ENCODE measurements at places on chromosomes 3 and 15.
A peak's percentile ranks its signal among the peaks of the same experiment; 100 is the strongest.

- DNase-seq: no peak
These were observed 4.9 kb upstream of the CHRNA3 start for GRCh38 chr15:78625606-78626280.

DNA sequence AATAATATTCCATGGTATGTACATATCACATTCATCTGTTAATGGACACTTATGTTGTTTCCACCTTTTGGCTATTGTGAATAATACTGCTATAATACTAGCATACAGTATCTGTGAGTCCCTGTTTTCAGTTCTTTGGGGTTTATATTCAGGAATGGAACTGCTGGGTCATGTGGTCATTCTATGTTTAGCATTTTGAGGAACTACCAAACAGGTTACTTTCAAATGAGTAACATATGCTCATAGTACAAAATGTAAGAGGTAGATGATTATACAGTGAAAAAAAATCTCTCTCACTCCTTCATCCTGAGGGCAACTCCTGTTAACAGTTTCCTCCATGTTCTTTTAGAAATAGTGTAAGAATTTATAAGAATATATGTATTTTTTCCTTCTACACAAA lies 162.2 kb downstream of the PLD1 start:
- DNase-seq: no peak

DNA sequence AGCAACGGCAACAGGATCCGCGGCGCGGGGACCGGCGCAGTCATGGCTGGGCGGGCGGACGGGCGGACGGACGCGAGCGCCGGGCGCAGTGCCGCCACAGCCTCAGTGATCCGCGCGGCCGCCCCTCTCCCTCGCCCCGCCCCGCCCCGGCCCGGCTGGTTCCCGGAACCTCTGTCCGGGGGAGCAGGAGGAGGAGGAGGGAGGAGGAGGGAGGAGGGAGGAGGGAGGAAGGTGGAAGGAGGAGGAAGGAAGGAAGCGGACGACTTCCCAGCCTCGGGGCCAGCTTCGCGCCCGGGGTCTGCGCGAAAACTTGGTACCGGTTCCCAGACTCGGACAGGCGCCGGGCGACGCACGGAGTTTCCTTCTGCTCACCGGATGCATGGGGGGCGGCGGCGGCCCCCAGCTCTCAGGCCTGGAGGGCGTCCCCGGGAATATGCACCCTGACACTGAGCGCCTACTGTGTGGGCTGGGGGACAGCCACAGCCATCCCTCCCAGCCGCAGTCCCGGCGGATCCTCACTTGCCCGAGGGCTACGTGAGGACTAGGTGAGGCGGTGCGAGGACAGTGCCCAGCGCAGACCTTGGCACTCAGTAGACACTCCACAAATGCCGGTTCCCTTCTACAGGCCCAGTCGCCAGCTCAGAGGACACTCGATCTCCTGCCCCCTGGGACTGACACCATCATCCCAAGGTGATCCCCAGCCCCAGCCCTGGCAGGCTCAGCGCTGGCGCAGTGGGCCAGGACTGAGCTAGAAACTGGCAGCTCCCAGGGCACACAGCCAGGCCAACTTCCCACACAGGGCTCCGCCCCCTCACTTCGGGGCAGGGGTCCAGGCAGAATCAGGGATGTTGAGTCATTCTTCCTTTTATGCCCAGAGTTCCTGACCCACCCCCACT lies at the start of gene SHISA5:
Gene SHISA5 (minus strand): TSS at position 124 of the 896 bp plus-strand sequence. CDS start 80 bp downstream, at position 44.
- DNase-seq: peak; percentile 15

GRCh38 chr15:47954196-47954595 lies 166.6 kb upstream of the SLC24A5 start:
- no peak for DNase-seq

GRCh38 chr3:104598848-104599511 lies 767.7 kb upstream of the ALCAM start:
- DNase-seq: no peak

- DNase-seq: no peak
These were observed 190.6 kb downstream of the TBC1D2B start for GRCh38 chr15:77886805-77887448.

DNA sequence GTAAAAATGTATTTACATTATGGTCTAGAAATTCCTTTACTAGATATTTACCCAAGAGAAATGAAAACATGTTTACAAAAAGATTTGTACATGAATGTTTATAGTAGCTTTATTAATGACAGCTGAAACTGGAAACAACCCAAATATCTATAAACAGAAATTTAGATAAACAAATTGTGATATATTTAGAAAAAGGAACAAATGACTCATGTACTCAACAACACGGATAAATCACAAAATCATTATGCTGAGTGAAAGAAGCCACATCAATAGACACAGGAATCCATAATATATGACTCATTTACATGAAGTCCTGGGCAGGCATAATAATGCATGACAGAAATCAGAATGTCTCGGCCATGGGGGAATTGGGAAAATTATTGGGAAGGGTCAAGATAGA lies 1020.2 kb downstream of the SQOR start:
- DNase-seq: no peak

- peak; percentile 49 for DNase-seq
These were observed at the start of gene NT5DC2 for GRCh38 chr3:52533623-52534280. TSS of gene NT5DC2 (minus strand) at chr3:52533857. CDS start at chr3:52533737, 120 bp downstream.

- DNase-seq: no peak
These were observed 1.1 kb upstream of the PLCH1 start for GRCh38 chr3:155745795-155746550.

- no peak for DNase-seq
These were observed 28.9 kb downstream of the TBC1D2B start for GRCh38 chr15:78048628-78048920.

- DNase-seq: no peak
These were observed 84.9 kb downstream of the ARNT2 start for GRCh38 chr15:80489030-80489594.

DNA sequence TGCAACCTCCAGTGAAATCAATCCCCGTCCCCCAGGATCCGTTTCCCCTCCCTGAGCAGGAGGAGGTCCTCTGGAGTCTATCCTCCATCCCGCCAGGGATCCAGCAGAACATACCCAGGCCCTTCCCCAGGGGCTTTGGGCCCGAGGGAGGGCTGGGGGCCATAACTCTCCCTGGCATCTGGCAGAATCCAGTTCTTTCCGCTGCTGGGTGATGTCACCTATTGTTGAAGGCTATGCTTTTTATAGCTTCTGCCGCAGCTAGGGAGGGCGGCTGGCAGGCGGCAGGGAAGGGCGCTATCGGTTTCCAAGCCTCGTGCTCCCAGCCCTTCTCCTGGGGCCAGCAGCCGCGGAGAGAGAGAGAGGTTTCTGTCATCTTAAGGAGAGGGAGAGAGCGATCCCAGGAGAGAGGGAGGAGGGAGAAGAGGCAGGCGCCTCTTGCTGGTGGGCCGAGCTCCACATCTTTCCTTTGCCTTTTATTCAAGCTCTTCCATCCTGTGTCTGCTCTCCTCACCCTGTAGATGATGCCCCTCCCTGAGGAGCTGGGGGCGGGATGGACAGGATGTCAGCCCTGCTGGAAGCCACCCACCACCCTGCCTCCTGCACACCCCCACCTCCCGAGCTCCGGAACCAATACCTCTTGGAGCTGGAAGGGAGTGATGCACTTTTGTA lies 120.1 kb downstream of the ANP32A start:
- no peak for DNase-seq

DNA sequence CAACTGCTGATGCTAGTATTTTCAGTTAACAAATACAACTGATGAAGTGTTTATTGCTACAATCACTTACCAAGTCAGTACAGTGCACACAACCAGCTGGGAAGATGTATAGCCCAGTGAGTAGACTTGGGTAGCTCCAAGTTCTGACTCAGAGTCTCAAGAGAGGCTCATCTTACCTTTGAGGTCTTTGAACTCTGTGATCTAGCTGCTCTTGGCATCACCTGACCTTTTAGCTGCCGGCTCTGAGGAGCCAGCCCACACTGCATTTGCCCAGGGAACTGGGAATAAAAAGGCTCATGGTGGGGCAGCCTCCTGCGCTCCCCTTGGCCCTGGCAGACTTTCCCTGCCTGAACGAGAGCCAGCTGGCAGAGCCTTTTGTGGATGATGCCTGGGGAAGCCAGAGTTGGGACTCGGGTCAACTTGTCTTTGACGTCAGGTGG lies 82.6 kb downstream of the CEMIP start:
- no peak for DNase-seq

- no peak for DNase-seq
These were observed 81.9 kb downstream of the C3orf38 start for GRCh38 chr3:88231632-88232031.

DNA sequence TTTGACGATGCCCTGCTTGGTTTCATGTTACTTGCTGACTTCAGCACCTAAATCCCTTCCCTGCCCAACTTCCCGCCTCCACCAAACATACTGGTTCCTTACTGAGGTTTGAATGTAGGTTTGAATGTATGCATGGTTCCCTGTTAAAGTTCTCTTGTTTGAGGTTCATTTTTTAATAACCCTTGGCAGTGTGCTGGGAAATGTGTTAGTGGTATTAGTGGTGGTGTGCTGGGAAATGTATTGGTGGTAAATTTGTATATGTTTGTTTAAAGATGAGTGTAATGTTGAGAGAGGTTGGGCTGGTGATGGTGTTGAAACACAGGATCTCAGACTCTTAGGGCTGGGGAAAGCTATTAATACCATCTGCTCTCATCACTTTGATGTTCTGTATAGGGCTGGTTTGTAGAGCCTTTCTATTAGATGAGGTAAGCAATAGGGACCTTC lies 392.7 kb downstream of the PTPRG start:
- DNase-seq: no peak

- no peak for DNase-seq
These were observed 18.2 kb downstream of the PFKFB4 start for GRCh38 chr3:48538451-48538850.

- DNase-seq: no peak
These were observed 5.1 kb downstream of the FSIP1 start for GRCh38 chr15:39777496-39777895.

GRCh38 chr3:167051421-167051820 lies 328.7 kb downstream of the ZBBX start:
- DNase-seq: no peak

GRCh38 chr3:159126261-159127020 lies 324.6 kb downstream of the MFSD1 start:
- no peak for DNase-seq

- DNase-seq: no peak
These were observed 99.1 kb downstream of the OXSM start for GRCh38 chr3:25888892-25889524.

- no peak for DNase-seq
These were observed 799 bp downstream of the SERF2 start for GRCh38 chr15:43792761-43793476.

GRCh38 chr3:190182418-190183043 lies 61.8 kb upstream of the P3H2 start:
- DNase-seq: no peak

DNA sequence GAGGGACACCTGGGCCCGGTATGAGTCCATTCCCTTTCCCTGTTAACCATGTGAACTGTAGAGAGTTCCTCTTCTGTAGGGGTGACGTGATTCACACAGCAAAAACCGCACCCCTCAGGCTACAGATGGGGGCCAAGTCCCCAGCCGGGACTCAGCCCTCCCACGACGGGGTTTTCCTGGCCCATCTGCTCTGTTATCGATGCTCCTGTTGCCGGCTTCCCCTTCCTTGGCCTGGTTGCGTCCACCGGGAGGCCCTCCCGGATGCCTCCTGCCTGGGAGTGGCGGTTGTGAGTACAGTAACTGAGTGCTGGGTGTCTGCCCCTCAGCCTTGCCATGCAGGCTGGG lies 817 bp upstream of the PLXNA1 start:
- DNase-seq: peak; percentile 57

DNA sequence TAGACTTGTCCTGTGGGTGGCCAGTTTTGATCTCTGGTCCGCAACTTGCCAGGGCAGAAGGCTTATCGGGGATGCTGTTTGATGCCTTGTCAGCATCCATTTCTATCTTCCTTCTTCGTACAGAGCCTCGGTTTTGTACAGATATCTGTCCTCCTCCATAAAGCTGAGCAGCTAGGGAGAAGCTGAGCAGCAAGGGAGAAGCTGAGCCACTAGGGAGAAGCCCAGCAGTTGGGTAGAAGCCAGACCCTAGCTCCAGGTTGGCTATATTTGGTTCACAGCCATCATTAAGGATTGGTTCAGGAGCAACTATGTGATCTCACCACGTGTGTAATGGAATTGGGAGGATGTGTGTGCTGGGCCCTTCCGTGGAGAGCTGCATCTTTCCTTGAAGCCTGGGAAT lies 46.7 kb downstream of the PTPRG start:
- no peak for DNase-seq

- DNase-seq: no peak
These were observed 63.1 kb downstream of the STRIT1 start for GRCh38 chr3:155230382-155230781.

DNA sequence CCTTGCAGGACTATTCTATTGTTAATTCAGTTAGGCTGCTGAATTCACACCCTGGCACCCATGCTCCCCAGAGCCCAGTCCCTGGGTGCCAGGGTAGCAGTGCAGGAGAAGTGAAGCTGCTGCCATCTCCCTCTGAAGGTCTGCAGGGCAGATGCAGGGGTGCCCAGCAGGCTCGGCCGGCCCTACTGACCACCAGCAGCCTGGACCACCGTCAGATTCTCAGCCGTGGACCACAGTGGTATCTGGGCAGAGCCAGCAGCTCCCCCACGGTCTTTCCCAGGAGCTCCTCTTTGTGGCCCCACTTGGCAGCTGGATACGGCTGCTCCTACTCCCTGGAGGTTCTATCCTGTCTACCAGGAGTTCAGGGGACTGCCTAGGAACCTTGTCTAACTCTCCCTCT lies 46.8 kb downstream of the ALDH1L1 start:
- no peak for DNase-seq

DNA sequence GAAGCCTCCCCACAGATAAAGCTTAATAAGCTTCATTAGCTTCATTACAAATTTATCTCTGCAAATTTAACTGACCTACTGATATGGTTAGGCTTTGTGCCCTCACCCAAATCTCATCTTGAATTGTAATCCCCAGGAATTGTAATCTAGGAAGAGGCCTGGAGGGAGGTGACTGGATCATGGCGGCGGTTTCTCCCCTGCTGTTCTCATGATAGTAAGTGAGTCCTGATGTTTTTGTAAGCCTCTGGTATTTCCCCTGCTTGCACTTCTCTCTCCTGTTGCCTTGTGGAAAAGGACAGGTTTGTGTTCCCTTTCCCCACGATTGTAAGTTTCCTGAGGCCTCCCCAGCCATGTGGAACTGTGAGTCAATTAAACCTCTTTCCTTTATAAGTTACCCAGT lies 226.1 kb upstream of the TTC14 start:
- no peak for DNase-seq

DNA sequence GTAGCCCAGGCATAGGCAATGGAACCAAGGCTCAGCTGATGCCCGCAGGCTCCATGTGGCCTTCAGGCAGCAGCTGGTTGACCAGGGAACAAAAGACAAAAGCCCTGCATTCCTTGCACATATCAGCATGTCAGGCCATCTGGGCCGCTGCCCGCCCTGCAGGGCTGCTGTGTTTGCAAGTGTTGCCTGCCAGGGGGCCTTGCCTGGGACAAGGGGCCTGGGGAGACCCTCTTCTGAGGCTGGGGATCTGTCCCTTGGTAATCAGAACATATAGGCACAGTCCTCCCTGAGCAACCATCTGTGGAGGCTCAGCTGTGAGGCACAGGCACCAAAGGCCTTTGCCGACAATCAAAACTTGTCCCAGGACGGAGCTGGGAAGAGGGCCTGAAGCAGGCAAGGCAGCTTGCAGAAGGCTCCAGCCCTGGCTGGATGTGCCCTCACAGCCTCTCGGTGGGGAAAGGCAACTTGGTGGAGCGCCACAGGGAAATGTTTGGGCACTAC lies 138.2 kb downstream of the TPRA1 start:
- no peak for DNase-seq

- DNase-seq: no peak
These were observed 88.2 kb upstream of the FLNB start for GRCh38 chr3:57919987-57920386.

GRCh38 chr3:89332386-89332785 lies 225.0 kb downstream of the EPHA3 start:
- DNase-seq: no peak

All from effector CD8-positive, alpha-beta T cell (primary cell).